ENCODE measurements at places on chromosomes 16 and 17.
A peak's percentile ranks its signal among the peaks of the same experiment; 100 is the strongest.

DNA sequence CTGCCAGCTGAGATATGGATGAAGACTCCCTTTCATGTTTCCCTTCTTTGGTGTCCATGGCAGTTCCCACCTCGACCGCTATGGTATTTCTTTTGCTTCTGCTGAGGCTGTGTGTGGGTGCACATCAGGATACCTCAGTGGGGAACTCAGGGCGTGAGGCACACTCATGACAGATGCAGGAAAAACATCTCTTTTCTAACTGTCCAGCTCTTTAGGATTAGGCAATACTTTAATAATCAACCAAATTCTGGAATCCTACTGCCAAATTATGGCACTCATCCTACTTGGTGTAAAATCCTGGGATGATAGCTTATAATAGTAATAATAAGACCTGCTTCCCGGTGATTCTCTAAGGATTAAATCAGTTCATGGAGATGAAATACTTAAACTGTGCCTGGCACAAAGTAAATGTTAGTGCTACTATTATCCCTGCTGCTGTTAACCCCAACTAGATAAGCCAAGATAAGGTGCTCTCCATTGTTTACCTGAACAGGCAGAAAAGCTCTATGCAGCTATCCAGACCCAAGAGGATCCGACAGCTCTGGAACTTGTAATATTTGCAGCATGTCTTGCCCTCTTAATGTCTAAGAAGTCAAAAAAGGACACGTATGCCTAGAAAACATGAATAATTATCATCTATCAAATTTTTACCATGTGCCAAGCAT, 543.3 kb downstream of the WWOX start:
- DNase-seq: no peak

DNA sequence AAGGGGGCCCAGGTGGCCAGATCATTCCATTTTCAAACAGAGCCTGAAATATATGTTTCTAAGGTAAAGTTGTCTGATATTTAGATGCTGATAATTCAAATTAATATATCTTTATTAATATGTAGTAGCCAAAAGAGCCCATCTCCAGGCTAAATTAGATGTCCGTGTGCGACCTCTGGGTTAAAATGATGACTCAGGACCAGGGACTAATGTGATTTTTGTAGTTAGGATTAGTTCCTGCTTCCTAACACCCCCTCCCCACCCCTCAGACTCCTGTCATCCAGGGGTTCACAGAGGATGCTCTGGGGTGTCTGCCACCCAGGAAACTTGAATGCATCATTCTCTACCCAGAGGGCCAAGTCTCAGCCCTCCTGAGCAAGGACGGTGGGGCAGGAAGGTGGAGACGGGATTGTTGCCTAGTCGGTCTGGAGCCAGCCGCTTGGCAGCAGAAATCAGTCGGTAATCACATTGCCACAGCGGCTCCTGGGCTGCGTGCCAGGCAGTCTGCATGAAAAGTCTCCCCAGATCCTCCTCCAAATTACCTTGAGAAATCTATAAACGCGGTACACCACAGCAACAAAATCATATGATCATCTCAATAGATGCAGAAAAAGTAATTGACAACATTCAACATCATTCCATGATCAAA, 29.8 kb downstream of the CNGB1 start:
- peak; percentile 46 for DNase-seq

GRCh38 chr17:20156196-20157000, 147.2 kb downstream of the SPECC1 start:
- DNase-seq: peak; percentile 48

DNA sequence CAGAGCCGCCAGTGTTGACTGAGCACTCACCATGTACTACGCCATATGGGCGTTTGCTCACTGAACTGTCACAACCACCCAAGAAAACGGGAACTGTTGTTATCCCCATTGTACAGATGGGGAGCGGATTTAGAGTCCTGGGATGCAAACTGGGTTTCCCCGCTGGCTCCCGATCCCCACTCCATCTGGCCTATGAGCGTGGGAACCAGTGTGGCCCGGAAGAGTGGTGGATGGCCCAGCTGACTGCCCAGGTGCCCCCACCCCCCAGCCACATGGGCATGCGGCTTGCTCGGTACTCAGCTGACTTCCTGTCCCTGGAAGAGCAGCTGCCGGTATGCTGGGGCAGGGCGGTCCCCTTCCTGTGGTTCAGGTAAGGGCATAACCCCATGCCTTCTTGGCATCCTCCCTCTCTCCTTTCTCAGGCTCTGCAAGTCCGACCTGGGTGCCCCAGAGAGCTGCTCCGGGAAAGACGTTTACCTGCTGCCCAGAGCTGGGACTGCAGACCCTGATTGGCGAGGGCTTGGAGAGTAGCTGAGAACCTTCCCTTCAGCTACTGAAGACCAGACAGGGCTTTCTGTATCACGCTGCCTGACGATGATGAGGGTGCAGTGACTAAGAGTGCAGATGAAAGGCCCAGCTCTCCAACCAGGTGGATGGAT, 16.2 kb downstream of the SOCS3 start:
- peak; percentile 89 for DNase-seq

DNA sequence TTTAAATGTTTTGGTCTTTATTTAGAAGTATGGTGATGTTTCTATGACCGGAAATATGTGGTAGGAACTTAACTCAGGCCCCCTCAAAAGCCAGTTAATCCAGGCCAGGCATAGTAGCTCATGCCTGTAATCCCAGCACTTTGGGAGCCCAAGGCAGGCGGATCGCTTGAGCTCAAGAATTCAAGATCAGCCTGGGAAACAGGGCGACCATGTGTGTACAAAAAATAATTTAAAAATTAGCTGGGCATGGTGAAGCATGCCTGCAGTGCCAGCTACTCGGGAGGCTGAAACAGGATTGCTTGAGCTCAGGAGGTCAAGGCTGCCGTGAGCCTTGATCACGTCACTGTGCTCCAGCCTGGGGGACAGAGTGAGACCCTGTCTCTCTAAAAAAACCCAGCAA, 10.3 kb downstream of the RSL1D1 start:
- DNase-seq: no peak

GRCh38 chr17:20315311-20315710, 152.0 kb downstream of the LGALS9B start:
- DNase-seq: no peak

DNA sequence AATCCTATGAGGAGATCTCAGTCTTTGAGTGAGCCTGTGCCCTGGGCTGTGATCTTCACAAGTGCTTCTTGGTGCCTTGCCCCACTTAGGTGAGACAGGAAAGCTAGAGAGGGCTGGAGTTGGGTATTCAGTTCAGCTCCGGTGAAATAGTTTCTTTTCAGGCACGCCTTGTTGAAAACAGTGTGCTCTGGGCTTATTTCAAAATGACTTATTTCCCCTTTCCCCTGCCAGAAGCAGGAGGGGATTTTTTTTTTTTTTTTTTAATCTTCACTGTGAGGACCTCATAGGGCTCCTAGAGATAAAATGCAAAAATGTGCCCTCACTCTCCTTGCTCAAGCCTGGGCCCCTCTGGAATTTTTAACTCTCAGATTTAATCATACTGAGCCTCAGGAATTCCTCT, 27.2 kb downstream of the MOSMO start:
- DNase-seq: peak; percentile 9

GRCh38 chr16:50531359-50531758, 16.8 kb upstream of the NKD1 start:
- no peak for DNase-seq

DNA sequence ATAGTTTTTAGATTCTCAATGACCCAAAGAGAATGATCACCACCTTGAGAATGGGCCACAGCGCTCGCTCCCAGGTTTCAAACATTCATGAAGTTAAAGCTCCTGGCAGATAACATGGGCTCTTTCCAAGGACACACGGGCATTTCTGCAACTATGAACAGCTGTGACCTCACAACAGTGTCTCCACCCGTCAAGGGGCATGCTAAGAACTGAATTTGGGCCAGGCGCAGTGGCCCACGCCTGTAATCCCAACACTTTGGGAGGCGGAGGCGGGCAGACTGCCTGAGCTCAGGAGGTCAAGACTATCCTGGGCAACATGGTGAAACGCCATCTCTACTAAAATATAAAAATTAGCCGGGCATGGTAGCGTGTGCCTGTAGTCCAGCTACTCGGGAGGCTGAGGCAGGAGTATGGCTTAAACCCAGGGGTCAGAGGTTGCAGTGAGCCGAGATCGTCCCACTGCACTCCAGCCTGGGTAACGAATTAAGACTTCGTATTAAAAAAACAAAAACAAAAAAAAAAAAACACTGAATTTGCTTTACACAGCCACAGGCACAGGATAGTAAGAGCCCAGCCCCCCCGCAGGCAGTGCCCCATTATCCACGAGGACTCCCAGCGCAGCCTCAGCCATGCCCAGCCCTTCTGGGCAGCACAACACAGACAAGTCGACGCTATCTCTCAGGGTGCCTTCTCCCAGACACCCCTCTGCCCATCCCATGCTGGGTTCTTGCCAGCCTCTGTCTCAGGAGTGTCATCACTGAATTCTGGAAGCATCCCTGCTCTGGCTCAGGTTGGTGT, 7.2 kb downstream of the USP7 start:
- no peak for DNase-seq

DNA sequence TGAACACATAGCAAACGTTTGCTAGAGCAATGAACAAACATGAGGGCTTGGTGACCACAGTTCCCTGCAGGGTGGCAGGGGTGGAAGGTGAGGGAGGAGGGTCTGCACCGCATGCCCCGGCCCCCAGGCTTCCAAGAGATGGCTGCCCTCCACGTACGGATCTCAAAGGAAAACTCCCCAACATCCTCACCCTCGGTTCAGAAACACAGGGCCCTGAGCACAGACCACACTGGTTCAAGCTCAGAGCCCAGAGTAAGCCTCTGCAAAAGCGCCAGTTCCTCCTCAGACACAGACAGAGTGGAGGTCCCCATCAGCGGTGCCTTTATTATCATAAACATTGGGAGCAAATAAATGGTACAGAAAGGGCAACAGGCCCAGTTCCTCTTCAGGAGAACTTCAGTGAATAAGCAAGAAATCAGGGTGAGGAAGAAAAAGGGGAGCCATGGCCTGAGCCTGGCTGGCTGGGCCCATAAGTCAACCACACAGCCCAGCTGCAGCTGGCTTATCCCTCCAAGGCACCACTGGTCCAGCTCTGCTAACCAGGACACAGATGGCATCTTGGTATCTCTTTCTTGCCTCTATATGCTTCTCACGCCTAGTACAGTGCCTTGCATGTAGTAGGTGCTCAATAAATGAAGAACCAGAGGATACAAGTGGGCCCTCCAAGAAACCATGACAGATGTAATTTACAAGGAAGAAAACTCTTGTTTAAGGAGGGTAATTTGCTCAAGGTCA, 11.0 kb downstream of the MPO start:
- DNase-seq: no peak

GRCh38 chr17:30393491-30393890, 14.8 kb downstream of the CPD start:
- DNase-seq: no peak

GRCh38 chr16:56327929-56328258, 97.5 kb downstream of the AMFR start:
- no peak for DNase-seq

- DNase-seq: peak; percentile 75
These were observed 121.7 kb downstream of the MYO1D start for GRCh38 chr17:32755045-32755805.

GRCh38 chr16:73036074-73036826, 11.7 kb downstream of the ZFHX3 start:
- peak; percentile 61 for DNase-seq

- DNase-seq: no peak
These were observed 142.6 kb upstream of the CPHXL start for GRCh38 chr16:75868636-75869632.

DNA sequence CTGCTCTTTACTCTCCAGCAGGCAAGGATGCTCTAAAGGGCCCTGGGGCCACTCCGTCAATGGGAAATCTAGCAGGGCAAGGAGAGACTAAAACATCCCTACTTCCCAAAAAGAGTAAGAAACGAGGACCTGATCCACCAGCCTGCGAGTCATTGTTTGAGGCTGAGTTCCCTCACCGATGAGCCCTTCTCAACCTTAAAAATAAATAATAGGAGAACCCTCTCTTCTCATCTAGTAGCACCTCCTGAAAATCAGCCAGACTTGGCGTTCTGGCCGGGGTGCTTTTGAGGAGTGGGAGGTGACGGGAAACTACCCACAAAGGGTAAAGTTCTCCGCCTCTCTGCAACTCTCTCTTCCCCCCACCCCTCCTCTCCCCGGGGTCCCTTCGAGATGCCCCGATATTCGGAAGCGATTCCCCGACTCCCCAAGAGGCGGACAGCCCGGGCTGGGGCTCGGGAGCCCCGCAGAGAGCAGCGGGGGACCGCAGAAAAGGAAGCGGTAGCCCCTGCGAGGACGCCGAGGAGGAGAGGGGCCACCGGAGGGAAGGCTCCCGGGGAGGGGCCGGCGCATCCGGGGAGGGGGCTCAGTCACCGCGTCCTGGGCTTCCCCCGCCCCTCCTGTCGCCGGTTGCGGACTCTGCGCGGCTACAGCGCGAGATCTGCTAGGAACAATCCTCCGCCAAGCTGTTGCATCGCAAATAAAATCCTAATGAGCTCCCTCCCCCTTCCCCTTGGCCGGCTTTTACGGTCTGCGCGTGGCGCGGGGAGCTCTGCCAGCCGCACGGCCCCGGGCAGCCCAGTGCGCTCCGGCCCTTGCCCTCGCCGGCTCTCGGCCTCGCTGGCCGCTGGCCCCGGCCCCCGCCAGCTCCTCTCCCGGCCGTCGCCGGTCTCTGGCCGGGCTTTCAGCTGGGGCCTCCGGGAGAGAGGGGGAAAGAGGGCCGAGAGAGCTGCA, 1.3 kb downstream of the HOXB9 start:
- peak; percentile 76 for DNase-seq

GRCh38 chr17:2925011-2925410, 128.8 kb downstream of the RAP1GAP2 start:
- no peak for DNase-seq

DNA sequence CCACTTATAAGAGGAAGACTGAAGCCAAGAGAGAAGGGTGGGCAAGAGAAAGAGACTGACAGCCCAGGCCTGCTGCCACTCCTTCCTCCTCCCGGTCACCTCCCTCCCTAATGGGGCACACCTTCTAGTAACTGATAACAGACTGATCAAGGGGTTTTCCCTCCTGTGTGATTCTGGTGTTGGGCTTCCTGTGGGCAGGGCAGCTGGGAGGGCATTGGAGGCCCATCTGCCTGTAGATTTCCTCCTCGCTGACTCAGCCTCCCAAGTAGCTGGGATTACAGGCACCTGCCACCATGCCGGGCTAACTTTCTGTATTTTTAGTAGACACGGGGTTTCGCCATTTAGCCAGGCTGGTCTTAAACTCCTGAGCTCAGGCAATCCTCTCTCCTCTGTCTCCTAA, 16.2 kb downstream of the CA4 start:
- DNase-seq: no peak

DNA sequence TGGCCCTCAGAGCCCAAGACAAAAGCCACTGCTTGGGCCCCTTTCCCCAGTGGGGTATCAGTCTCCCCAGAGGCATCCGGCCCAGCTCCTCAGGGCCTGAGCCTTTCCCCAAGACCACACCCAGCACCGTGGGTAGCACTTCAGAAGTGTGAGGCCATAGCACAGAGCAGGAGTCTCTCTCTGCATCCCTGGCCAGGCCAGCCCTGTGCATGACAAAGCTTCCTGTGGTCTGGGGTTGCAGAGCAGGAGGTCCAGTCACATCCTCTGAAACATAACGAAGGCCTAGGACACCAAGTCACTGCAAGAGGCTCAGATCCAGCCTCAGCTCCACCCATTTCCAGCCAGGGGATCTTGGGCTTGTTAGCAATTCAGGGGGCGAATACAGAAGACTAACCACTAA, 56.8 kb upstream of the ZNF423 start:
- DNase-seq: no peak

- DNase-seq: no peak
These were observed 7.7 kb downstream of the CENPX start for GRCh38 chr17:82014971-82015310.

- DNase-seq: no peak
These were observed 906 bp upstream of the FOXL1 start for GRCh38 chr16:86577314-86577971.

Measured in common myeloid progenitor, CD34-positive (primary cell).